Epithelial cell of proximal tubule (primary cell): ENCODE measurements at places on chromosomes 4 and X. TPM values are rescaled to one million over a fixed set of nuclear protein-coding genes. Genes with fewer than 3 reads are reported as not detected.

- no peak for DNase-seq
Observed at GRCh38 chr4:86014599-86014998, 345.3 kb downstream of the MAPK10 start.

DNA sequence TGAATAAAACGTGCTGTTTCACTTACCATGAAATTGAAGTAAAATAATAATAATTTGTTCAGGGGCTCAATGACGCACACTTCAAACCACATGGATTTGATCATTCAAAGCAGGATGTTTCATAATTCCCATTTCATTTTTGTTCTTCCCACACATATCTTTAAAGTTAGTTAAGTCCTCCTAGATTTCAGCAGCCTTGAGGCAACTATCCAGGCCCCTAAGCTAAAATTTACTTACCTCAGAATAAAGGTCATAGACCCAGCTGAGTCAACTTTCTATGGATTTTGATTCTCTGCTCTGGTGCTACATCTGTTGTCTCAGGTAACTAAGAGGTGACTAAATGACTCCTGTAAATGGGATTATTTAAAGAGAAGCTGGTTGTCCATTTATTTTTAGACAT lies 25.0 kb downstream of the GPR174 start:
- DNase-seq: no peak

DNA sequence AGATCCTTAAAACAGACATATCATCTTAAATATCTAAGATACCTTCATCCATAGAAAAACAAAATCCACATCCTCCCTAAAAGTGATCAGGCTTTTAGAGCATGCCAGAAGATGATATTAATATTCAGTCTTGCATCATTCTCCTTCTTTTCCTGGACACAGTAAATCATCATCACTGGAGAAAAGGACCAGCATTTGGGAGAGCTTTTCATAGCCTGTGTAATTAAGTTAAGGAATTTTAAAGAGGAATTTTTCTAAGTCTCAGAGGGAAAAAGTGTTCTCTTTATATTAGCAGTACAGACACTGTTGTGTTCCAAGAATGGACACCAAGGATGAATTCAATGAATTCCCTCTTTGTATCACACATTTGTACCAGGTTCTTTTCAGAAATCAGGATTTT lies 696 bp downstream of the SCRG1 start:
- no peak for DNase-seq

DNA sequence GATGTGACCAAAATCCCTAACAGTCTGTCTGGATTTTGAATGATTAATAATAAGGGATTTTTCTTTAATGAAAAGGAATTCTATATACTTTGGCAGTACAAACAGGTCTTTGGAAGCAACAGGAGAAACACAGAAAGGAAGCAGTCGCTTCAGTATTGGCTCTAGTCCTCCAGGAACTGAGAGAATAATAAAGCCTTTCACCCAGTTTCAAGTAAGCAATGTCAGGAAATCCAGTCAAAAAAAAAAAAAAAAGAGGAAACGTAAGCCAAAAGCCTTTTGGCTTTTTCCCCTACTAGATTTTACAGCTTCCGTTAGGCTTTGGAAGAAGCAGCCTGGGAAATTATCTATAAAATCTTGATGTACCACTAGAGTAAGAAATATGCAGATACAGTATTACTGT lies 61.7 kb upstream of the HDAC8 start:
- DNase-seq: no peak

- no peak for DNase-seq
Observed at GRCh38 chr4:148441624-148441985, 609 bp downstream of the NR3C2 start.

- no peak for DNase-seq
Observed at GRCh38 chrX:103201041-103201440, 13.9 kb upstream of the BEX4 start.

The SFRP2 gene
- total RNA-seq: not detected in 2 replicates

The PNCK gene
- 0.86 TPM in 1 of 2 replicates, not detected in the other for total RNA-seq

The WWC2 gene
- total RNA-seq: 46.2 and 47.1 TPM in 2 replicates

GRCh38 chrX:4547213-4547836 lies 833.9 kb upstream of the PRKX start:
- no peak for DNase-seq

The GPR101 gene
- total RNA-seq: not detected in 2 replicates

- no peak for DNase-seq
Observed at GRCh38 chr4:123462007-123462406, 65.4 kb downstream of the SPRY1 start.

The ASB5 gene
- not detected in 2 replicates for total RNA-seq

The STATH gene
- total RNA-seq: not detected in 2 replicates

The GRIA3 gene
- total RNA-seq: under 0.01 and 0.80 TPM in 2 replicates

GRCh38 chr4:185322803-185323202 lies 72.9 kb downstream of the LRP2BP start:
- no peak for DNase-seq

GRCh38 chr4:7044137-7044930 lies 1.2 kb downstream of the TADA2B start:
- no peak for DNase-seq

The FAM236D gene
- total RNA-seq: not detected in 2 replicates

The CTAG1B gene
- not detected in 2 replicates for total RNA-seq

The GAB3 gene
- 0.14 TPM in 1 of 2 replicates, not detected in the other for total RNA-seq

The SHROOM2 gene
- 4.8 and 8.9 TPM in 2 replicates for total RNA-seq

DNA sequence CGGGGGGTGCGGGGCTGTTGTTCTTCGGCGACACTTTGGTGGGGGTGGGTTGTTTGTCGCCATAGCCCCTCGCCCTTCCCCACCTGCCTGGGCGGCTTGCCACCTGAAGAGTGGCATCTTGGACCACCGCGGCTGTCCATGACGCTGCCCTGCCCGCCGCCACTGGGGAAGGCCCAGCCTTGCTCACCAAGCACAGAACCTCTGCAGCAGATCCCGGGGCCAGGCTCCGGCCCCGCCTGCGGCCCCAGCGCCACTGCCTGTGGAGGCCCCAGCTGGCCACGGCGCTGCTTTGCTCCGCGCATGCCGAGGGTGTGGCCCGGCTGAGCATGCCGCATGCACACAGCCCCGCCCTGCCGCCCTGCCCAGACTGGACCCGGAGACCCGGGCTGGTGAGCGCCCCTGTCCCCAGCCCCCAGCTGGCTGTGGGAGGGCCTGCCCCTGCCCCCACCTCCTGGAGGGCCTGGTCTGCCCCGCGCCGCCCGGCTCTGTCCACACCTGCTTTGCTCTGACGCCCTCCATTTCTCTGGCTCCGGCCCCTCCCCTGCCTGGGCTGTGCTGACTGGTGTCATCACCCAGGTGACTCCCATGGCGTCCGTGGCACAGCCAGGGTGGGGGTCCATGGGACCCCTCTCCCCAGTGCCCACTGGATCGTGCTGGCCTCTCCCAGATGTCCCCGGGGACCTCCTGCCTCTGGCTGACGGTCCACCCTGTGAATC lies 5.3 kb downstream of the NAT8L start:
- no peak for DNase-seq

DNA sequence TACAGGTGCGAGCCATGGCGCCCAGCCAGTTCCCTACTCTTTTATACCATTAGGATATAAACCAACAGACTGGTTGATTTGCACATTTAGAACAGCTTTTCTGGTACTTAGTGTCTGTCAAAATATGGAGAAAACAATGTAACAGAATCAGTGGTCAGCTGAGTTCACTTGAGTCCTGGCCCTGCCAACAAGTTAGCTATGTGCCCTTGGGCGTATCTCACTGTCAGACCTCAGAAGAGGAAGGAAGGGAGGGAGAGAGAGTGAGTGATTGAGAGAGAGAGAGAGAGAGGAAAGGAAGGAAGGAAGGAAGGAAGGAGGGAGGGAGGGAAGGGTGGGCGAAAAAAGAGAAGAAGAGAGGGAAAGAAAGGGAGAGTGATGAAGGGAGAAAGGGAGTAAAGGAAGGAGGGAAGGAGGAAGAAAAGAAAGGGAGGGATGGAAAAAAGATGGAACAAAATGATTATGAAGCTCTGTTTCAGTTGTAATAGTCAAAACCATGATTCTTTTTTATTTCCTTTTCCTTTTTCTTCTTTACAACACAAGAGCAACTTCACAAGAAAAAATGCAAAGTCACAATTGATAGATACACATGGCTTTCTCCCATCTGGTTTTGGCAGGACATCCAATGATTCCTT lies 55.7 kb upstream of the PDGFRA start:
- DNase-seq: no peak

- no peak for DNase-seq
Observed at GRCh38 chr4:156976147-156976546, 4.5 kb upstream of the PDGFC start.

DNA sequence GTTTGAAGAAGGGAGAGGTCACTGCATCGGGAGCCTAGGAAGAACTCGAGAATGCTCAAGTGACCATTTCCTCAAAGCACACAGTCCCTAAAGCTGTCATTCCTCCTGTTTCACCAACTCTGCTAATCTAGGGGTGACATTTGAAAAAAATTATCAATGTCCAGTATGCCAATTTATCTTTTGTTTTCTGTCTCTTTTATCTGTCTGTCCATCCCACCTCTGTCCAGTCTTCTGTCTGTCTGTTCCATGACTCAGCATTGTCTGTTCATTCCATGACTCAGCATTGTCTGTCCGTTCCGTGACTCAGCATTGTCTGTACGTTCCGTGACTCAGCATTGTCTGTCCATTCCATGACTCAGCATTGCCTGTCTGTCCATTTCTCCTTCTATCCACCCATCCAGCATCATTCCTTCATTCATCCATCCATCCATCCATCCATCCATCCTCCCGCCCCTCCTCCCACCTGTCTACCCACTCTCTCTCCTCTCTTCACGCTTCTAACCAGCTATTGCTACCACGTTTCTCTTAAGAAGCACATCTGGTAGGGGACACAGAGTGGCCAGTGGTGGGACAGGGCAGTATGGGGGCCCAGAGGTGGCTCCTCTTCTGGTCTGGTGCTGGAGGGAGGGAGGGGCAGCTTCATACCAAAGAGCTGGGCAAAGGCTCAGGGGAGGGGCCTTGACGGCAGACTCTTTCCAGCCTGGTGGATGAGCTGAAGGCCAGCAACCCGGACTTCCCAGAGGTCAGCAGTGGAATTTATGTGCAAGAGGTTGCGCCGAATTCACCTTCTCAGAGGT lies 34.1 kb downstream of the HTRA3 start:
- DNase-seq: peak; percentile 48

GRCh38 chr4:115780835-115781234 lies 667.4 kb upstream of the NDST4 start:
- no peak for DNase-seq

DNA sequence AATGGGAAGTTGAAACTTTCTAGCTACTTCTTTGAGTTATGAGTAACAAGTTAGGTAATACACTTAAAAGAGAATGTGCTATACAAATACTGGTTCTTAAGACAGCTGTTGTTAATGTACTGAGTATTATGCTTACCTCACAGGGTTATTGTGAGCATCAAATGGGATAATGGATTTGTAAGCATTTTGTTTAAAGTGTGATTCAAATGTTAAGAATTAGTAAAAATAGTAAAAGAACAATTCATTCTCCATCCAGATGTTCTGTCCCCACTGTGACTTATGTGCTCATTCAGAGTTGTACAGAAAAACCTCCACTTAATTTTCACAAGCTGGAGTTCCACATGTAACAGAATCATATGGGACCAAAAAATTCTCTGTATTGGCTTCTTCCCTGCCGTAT lies 63.6 kb downstream of the AR start:
- DNase-seq: no peak

DNA sequence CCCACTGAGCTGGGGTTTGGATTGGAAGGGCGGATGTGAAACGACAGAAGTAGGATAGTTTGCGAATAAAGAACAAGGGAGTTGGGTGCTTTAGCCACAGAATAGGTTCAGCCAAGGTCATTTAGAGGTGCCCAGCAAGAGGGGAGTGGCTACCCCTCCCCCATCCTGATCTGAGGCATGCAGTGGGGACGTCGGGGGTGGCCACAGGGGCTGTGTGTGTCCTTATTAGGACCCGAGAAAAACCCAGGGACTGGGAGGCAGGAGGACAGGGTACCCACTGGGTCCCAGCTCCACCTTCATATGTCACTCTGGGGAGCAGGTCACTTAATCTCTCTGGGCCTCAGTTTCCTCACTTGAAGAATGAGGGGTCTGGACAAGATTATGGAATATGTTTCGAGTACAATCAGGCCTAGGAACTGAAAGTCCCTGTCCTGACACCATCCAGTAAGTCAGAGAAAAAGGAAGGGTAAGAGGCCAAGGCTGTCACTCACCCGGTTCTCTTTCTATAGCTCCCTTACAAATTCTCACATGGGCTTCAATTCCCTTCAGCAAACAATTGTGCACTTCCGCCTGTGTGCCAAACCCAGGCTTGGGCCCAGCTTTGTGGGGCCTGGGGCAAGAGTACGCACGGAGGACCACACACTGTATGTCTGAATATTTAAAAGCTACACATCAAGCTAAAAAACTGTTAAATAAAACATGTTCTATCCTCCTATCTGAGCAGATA lies 4.2 kb upstream of the NYX start:
- DNase-seq: no peak

The BANK1 gene
- total RNA-seq: 0.51 and 1.4 TPM in 2 replicates

DNA sequence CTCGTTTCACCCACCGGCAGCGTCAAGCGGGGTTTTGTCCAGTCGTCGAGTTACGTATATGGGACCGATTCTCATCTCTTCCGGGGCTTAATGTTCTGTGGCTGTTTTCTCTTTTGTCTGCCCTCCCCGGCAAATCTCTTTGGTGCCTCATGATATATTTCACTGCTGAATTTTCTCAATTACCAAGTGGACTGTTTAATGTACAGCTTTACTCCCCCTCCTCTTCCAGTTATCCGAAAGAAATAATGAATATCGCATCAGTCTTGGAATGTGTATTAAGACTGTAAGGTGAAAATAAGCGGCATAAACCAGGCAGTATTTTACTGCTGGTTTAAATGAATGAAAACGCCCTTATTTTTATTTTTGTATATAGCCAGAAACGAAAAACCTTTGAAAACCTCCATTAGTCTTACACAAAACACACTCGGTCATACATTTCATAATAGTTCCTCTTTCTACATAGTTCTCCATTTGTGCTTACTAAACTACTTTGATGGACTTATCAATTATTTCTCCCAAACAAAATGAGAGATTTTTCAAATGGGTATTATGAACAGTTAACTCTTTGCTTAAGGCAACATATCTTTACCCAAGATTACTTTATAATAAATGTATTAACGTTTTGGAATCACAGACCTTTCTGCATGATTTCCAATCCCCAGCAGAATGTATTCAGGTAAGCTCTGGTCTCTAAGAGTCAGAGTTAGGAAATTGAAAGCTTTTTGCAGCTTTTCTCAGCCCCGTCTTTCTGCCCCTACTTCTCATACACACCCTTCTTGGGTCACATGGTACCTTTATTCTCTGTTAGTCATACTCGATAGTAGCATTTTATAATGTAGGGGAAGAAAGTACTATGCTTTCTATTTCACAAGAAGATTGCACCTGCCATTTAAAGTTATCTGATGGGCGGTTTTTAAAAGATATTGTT lies 979 bp downstream of the RP2 start:
- no peak for DNase-seq

DNA sequence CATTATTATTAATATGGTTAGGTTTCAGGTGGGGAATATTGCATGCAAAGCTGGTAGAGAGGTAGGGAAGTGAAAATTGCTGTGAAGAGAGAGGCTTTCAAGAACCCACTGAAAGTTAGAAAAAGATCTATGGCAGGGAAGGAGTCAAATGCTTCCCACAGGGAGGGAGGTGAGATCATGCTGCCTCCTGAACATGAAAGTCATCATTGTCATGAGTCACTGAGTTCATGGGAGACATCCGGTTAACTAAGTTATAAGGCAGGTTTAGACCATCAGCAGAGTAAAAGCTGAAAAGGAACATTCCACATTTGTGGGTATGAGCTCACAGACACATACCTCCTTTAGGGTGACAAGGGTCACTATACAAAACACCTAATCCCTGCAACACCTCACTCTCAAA lies 16.2 kb downstream of the GATB start:
- DNase-seq: peak; percentile 98
